ENCODE measurements at places on chromosomes 3 and 15.

- DNase-seq = no peak
These were observed 10.7 kb upstream of the SPTBN5 start for GRCh38 chr15:41904541-41905005.

DNA sequence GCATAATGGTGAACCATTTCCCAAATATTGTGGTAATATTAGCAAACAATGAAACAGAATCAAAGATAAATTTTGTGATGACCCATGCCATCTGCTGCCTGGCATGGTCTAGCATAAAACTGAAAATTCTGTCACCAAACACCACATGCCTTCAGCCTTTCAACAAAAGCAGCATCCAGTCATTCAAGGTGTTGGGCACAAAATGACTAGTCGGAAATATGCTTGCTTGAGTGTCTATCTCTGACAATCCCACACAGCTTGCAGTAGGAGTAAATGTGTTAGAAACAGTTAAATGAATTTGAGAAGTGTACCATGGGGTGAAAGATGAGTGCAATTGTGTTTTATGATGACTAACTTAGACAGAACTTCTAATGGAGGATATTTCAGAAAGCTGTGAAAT, 61.7 kb upstream of the CDIN1 start:
- DNase-seq = no peak

- no peak for DNase-seq
These were observed 29.7 kb upstream of the POLG start for GRCh38 chr15:89364341-89364740.

DNA sequence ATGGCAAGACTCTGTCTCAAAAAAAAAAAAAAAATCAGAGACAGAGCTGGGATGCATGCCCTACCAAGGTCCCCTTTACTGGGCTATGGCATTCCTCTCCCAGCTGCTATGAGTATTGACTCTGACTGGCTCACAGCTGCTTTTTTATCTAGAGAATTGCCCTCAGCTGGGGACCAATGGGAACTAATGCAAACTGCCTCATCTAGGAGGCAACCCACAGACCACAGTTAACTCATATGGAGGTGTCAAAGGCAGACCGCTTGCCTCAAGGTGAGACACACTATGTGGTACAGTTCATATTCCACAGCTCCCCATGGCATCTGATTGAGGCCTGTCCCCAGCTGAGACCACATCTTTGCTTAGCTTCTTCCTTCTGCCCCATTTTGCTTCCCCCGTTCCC, 183.5 kb upstream of the EOMES start:
- DNase-seq = no peak

GRCh38 chr15:74817370-74817737, 4.7 kb downstream of the LMAN1L start:
- no peak for DNase-seq

- DNase-seq = no peak
These were observed 23.2 kb downstream of the SHC4 start for GRCh38 chr15:48940508-48940907.

DNA sequence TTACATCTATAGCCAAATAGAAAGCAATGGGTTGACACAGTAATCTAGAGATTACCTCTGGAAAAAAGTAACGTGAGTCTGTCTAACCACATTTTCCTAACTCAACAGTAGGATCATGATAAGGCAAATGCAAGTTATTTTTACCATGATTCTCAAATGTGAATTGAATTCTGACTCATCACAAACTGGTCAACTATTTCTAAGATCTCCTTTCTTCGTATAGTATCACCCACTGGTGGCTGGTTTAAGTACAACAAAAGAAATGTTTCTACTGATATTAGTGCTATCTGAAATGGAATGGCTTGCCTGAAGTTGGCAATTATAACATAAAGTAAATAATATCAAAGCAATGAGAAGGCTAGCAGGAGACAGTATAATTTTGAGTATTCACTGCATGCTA, 102.2 kb downstream of the ABI3BP start:
- no peak for DNase-seq

GRCh38 chr3:9902372-9903237, at the start of gene IL17RE:
IL17RE (plus strand) TSS chr3:9902848; CDS start chr3:9902933, 85 bp downstream.
- peak; percentile 40 for DNase-seq

DNA sequence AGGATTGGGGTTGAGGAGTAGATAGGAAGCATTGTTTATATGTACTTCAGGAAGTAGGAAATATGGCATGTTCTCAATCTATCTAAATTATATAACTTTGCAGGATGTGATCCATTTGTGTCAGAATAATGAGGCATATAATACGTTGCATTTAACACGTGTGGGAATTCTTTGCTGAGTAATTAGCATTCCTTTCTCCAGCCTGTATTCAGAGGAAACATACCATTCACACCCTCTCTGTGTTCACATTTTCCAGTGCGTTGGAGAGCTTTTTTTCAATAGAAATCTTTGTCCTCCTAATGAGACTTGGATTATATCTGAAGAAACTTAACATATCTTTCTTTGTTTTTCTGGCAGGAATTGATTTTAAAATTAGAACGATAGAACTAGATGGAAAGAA, 33.0 kb upstream of the APH1B start:
- DNase-seq = no peak

DNA sequence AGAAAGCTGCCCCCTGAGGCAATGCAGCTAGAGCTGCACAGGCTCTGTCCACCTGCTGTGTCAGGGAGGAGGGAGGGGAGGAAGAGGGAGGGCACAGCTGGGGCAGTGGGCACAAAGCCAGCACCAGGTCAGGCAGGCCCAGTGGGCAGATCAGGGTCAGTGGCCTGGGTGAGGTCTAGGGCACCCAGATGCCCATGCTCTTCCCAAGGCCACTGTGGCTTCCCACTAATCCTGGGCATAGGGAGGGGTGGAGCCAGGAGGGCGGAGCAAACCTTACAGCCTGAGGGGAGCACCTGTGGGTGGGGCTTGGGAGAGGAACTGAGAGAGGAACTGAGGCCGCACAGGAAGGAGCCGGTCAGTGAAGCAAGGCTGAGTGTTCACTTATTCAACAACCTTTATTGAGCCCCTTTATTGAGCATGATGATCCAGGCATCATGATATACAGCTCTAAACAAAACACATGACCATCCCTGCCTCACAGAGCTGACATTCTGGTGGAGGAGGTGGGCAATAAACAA, 55.0 kb downstream of the RHCG start:
- DNase-seq = no peak

GRCh38 chr3:97817965-97818364, 3.8 kb upstream of the CRYBG3 start:
- peak; percentile 57 for DNase-seq

DNA sequence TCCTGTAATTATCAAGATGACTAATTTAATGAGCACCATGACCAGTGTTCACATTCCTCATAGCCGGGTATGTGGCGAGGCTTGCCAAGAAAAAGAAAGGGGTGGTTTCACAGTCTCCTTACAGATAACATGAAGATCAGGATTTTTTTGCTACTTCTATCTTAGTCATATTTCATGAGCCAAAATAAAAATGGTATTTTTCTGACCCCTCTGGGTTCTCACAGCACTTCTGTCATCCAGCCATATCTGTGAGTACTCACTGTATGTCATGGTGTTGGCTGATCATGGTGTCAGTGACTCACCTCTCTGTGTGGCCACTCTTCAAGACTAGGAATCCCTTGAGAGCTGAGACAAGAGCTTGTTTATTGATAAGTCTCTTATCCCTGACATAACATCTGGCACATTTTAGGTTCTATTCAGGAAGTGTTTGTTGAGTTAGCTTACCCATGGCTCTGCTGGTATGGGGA, 130.5 kb upstream of the LMCD1 start:
- no peak for DNase-seq

- DNase-seq = no peak
These were observed 66.2 kb downstream of the FEM1B start for GRCh38 chr15:68343579-68344225.

DNA sequence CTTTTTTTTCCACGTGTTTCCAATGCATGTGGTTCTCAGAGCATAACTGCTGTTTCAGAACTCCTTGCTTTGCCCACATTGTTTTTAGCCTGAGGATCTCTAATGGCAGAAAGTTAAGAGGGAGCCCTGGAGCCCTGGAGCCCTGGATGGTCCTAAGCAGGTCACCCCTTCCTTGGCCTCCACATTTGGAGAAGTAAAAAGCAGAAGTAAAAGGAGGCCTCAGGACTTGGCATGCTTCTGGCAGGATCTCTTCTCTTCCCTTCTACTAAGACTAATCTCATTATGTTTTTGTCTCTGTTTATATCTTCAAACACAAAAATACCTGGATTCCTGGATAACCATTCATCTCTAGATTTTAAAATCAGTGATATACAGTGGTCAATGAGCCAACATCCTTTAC, 50.1 kb downstream of the P2RY1 start:
- no peak for DNase-seq

DNA sequence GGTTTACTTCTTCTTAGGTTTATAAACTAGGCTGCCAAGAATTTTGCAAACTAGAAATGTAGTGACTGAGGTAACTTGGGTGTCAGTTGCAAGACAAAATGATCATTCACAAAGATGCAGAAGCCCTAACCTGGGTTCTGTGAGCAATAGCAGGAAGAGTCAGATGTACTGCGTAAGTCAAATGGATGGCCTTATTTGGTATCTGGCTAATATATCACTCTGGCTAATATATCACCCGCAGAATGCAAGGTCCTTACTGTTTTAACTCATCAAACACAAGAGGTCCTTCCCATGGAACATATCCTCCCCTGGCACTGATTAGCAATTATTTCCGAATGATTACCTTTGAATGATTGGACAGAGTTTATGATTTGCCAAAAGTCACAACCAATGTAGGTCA, 37.4 kb downstream of the RBMS3 start:
- no peak for DNase-seq

DNA sequence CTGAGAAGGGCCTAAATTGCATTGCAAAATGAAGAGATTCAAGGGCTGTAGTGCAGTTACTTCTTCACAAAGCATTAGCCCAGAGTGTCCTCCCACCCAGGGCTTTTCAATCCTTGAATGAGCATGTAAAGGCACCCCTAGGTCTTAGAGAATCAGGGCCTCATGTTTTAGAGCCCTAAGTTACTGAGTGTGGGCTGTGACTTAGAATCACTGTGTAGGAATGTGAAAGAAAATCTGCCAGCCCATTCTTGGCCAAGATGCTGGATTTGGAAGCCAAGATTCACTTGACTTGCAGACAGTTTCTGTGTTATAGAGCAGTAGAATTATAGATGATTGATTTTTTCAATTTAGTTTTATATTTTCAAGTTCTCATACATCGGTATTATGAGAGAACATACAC, 153.2 kb downstream of the MYRIP start:
- no peak for DNase-seq

DNA sequence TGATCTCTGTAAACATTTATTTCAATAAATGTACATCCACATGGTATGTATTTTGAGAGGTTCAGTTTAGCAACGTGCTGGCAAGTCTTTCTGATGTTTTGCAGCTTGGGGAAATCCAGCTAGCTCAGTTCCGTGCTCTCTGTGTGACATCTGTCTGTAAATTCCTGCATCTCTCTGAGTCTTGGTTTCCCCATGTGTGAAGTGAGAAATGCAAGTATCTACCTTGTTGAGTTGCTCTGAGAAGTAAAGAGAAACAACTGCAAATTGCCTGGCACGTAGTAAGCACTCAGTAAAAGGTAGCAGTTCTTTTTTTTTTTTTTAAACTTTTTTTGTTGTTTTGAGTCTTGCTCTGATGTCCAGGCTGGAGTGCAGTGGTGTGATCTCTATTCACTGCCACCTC, 30.2 kb upstream of the MORF4L1 start:
- no peak for DNase-seq

DNA sequence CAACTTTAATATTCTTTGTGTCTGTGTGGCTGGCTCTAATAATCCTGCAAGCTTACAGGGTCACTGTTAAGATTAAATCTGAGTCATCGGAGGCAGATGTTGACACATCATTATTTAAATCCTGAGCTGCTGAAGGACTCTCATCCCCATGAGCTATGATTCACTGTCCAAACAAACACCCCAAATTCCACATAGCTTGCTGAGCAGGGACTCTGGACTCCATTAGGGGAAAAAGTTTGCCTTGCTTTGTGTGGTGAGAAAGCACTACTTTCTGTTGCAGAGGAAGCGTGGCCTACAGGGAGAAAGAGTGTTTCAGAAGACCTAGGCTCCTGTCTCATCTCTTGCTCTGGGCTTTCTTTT, 213.7 kb downstream of the PDCD6IP start:
- no peak for DNase-seq

DNA sequence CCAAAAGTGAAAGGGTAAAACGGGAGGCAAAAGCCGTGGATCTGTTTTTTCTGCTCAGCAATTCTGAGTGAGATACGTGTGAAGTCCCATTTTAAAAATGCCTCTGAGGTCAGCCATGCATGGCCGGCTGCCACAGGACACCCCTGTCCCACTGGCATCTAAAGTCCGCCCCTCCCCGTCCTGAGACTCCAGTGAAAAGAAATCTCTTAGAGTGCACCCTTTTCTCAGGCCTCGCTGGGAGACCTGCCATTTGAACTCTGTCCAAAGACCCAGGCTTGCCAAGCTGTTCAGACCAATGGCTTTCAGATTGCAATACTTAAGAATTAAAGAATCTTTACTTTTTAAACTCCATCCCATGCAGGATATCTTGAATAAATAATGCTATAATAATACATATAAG, 61.0 kb upstream of the SLC24A5 start:
- no peak for DNase-seq

DNA sequence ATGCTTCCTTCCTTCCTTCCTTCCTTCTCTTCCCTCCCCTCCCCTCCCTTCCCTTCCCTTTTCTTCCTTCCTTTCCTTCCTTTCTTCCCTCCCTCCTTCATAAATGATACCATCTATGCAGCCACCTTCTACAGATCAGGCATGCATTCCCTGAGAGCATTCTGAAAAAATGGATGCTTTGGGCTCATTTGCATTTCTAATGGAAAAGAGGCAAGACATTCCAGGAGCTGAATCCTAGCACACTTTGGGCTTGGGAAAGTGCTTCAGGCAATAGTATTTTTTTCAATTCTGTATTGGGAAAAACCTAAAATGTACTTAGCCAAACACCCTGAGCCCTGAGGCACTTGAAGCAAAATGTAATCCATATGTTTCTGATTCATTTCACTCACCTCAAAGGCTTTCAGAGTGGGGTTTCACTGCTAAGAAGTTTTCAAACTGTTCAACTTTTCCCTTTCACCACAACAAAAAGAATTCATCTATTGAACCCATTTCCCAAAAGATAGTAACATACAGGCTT, 220.1 kb upstream of the RORA start:
- no peak for DNase-seq

DNA sequence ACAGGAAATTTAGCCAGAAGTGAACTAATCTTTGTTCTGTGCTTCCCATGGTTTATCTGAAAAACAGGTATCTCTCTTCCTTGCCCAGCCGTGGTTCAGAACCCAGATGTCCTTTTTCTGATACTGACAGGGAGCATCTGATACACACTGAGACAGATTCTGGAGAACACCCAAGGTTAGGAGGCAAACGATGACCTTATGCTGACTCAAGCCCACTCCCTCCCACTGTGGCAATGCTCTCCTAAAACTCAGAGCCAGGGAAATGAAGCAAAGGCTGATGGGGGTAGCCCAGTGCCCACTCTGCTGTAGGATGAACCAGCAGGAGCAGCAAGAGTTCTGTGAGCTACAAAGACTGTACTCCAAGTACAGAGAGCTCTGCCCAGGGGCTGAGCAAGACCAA, 225.1 kb downstream of the NTRK3 start:
- no peak for DNase-seq
